ENCODE measurements at places on chromosomes 7 and 10. TPM values are rescaled to one million over a fixed set of nuclear protein-coding genes. Genes with fewer than 3 reads are reported as not detected.

- DNase-seq, result no peak
Observed at GRCh38 chr10:75592791-75593643, 161.6 kb downstream of the LRMDA start.

DNA sequence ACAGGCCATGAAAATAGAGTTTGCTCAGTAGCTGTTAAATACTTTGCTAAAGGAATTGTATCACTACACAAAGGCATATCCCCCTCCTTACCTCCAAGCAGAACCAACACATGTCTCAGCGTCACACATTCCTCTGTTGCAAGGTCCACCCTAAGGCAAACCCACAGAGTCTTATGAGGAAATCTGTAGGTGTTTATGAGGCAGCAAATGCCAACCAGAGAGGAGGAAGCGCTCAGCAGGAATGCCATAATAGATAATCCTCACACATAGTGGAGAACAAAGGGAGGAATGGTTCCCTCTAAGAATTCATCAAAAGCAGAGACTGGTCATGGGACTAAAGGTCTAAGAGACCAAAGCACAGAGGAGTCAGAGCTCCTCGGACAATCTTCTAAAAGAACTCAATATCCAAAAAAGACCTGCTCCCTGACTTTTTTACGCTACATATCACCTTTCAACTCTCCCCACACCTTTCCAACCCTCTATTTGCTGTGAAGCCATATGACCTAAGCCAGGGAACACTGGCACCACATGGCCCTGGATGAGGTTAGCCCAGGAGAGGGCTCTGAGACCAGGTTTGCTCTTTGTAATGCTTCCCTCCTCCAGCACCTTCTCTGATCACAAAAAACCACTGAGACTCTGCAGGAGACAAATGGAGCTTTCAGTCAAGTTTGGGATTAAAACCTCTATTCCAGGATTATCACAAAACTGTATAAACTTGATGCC is 7.3 kb downstream of the SLC25A13 start:
- DNase-seq, result no peak

Gene IFIT1
- 20.4 TPM for total RNA-seq

DNA sequence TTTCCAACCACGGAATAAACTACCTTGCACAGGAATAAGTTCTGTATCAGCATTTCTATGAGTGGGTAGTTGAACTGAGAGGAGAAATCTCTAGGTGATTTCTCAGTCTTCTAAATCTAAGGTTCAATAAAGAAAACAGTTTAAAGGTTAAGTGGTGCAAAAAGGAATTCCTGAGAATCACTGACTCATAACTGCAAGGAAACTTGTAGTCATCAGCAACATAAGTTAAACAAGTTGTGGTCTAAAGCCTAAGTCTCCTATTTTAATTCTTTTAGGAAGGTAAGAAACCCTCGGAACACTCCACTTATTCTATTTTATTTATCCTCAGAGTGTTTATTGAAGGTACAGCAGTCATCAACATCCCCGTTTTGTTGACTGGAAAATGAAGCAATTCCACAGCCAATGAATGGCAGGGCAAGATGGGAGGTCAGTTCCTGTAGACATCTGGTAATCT is 92.4 kb upstream of the PIK3CG start:
- DNase-seq, result no peak

Gene CCDC146
- total RNA-seq, result 5.1 TPM

Gene MMRN2
- total RNA-seq, result 0.57 TPM

Gene CALHM2
- 2.1 TPM for total RNA-seq

Gene GIMAP1
- total RNA-seq, result not detected

- DNase-seq, result no peak
Observed at GRCh38 chr10:127774766-127775559, 38.0 kb downstream of the FOXI2 start.

- no peak for DNase-seq
Observed at GRCh38 chr7:151600331-151600730, 80.6 kb upstream of the RHEB start.

DNA sequence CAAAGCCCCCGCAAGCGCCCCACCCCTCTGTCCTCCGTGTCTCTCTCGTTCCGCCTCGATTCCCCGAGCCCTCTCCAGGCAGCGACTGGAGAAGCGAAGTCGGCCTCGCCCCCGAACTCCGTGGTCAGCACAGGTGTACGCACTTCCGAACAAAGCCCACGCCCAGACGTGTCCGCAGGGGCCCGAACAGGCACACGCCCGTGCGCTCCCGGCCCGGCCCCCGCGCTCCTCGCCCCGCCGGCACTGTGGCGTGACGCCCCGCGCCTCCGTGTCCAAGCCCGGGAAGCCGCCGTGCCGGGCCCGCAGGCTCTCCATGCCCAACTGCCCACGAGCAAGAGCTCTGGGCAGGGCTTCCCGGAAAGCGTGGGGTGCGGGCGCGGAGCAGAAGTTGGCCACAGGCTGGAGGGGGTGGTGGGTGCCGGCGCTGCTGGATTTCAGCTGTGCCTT is 662 bp downstream of the NRCAM start:
- no peak for DNase-seq

- DNase-seq, result no peak
Observed at GRCh38 chr10:18473424-18474117, 177.8 kb downstream of the NSUN6 start.

DNA sequence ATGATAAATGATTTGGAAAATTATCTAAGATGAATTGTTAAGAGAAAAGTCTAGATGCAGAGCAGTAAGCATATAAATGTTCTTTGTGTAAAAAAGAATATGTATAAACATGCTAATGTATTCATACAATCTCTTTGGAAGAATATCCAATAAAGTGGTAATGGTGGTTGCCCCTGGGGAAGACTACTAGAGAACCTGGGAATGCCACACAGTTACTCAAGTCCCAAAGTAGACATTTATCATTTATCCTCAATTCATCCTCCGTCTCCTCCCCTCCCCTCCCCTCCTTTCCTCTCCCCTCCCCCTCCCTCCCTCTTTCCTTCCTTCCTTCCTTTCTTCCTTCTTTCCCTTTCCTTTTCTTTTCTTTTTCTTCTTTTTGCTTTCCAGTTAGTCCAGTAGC is 51.7 kb downstream of the LRRC18 start:
- no peak for DNase-seq
